ENCODE measurements at places on chromosomes 11 and 22. TPM values are rescaled to one million over a fixed set of nuclear protein-coding genes. Genes with fewer than 3 reads are reported as not detected.

DNA sequence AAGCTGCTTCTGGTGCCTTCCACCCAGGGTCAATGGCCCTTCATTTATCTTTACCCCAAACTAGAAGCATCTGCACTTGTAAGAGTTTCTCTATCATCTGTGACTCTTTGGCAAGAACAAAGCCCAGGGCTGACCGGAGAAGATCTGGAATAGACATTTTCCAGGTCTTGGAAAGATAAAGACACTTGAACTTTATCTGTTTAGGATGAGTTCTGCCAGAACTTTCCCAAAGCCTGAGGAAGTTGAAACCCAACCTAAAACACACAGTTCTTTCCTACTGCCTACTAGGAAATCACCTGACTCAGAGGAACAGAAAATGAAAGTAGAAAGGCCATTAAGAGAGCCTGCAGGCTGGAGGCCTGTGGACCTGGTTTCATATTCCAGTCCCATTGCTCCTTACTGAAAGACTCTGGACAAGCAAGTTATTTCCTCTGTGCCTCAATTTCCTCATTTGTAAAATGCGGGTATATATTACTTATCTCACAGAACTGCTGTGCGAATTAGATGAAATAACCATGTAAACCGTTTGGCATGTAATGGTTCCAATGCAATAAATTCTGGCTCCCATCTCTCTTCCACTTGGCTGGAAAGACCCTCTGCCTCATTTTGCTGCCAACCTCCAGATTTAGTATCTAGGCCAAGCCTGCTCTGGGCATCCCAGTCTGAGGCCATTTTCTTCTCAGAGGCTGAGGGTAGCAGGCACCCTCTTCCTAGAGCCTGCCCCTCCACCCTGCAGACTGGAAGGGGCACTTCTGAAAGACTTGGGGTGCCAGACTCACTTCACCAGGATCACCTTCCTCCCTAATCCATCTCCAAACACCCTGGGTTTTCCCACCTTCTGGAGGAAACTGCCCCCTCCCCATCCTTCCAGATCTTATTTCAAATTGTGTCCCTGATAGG lies 1.2 kb downstream of the UBE2L6 start:
- DNase-seq: peak; percentile 35

BEST1 gene
- total RNA-seq: 1.9 TPM

ABCC8 gene
- 29.0 TPM for total RNA-seq

MYO18B gene
- total RNA-seq: 0.36 TPM

STK33 gene
- 24.0 TPM for total RNA-seq

- DNase-seq: no peak
Measured at GRCh38 chr11:5564259-5565019, 16.1 kb upstream of the OR52H1 start.

GRCh38 chr11:95082576-95083001 lies 7.1 kb upstream of the ENDOD1 start:
- no peak for DNase-seq

DNA sequence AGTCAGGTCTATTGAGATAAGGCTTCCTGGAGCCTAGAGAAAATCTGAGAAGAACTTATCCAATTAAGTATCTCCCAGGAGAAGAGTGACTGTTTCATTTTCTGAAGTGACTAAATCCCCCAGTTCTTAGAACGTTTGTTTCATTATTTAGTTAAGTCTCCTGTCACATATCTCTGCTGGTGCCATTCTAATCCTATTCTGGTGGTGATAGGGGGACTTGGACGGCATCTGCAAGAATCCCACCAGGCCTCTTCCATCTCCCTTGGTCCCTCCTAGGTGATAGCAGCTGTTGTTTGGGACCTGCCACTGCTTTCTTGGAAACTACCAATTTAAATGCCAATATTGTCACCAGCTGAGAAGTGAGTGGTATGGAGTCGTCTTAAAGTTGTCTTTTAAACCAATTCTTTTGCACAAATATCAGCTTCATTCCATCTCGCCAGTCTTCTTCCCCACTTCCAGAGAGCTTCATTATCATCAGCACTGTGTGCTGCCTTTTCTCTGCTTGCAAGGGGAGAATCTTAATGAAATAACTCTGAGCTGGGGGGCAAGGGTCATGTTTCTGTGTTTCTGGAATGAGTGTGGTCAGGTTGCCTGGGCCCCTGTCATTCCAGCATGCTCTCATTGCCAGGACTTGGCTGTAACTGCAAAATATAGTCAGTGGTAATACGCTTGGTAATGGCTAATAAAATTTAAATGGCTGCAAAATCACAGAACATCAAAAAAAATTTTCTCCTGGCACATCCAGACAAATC lies 104.8 kb downstream of the LDLRAD3 start:
- DNase-seq: no peak

DNA sequence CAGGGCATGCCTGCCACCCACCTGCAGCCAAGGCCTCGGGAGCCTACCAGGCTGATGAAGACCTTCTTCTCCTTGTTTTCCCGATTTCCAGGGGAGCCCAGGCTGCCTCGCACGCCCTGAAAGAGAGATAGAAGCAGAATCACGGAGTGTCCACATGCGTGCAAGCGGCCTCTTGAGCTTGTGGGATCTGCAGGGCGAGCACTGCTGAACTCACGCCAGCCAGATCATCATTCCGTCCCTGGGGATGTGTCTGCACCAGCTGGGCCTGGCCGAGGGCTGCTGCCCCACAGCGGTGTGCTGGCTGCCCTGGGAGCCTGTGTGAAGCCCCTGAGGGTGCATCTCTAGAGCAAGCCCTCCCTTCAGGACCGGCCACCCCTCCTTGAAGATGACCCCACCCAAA lies 17.9 kb downstream of the USH1C start:
- no peak for DNase-seq

DNA sequence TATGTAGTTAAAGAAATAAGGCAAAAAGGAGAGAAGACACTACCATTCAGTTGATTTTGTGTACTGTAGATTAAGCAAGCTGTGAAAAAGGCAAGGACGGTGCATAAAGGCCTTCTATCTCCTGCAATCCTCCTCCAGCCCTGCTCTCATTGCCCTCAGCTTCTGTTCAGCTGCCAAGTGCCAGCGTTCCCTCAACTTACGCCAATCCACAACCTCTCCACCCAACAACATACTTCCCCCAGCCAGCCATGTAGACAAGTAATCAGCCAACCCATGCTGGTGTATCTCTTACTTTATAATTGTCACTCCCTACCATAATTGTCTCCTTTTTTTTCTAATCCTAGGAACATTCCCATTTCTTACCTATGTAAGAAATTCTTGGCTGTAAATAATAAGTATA lies 30.1 kb upstream of the ANO5 start:
- DNase-seq: no peak

GRCh38 chr11:1574238-1574932 lies 2.3 kb upstream of the DUSP8 start:
- peak; percentile 85 for DNase-seq

LYVE1 gene
- 15.2 TPM for total RNA-seq

DNA sequence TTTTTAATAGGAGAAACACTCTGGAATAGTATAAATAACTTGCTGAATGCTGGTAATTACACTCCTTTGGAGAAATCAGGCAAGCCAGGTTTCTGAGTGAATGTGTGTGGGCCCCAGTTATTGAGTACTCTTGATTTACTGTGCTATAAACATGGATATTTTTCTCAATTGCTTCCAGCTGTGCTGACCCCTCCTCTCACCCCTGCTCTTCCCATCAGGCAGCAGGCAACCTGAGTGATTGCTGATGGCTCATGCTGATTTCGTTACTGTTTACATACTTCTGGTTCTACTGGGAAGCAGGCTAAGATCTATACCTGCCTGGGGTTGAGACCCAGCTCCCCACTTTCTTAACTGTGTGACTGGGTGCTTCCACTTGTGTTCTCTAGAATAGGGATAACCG lies 68.5 kb downstream of the DHCR7 start:
- no peak for DNase-seq

POU2F3 gene
- total RNA-seq: 0.27 TPM

DNA sequence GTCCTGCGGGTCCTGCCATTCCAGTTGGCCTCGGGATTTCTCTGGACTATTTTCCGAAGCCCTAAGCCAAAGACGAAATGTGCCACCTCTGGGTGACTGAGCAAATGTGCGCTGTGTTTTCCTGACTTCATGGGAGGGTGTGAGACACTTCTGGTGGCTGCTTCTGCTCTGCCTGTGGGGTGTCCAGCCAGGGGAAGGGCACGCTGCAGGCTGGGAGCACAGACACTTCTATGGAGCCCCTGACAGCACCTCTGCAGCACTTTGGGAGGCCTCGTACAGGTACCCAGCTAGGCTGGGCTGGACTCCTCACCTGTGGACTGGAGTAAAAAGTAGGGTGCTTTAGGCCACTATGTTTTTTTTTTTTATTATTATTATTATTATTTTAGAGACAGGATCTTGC lies 17.7 kb downstream of the TANGO2 start:
- no peak for DNase-seq

DNA sequence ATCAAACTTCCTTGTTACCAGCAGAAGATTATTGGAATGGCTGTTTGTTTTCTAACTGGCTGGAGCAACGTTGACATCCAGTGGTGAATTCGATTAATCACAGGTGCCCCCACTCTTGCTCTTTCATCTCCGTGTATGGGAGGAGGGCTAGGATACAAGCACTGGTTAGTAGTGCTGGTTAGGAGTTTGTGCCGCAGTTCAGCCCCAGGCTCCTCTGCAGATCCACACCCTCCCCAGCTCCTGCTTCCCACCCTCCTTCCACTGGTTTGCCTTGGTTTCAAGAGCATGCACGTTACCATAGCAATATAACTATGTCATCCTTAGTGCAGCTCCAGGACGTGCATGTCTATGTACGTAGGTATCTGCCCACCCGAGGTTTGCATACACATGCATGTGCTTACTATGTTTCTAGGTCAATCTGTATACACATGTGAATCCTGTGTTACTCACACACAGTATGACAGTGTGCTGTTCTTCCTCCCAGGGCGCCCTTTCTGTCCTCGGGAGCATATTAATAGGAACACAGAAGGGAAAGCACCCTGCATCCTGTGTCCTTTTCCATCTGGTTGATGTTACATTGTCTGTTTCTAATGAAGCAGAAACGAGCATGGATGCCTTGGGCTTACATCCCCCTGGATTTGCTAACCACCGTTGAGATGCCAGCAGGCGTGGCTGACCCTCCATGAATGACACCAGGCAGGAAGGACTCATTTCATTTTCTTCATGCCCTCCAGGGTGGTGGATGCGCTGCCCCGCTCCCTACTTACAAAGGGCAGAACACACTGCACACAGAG lies 539.3 kb downstream of the OPCML start:
- DNase-seq: peak; percentile 61

ALX4 gene
- 4.4 TPM for total RNA-seq

ZDHHC13 gene
- 22.5 TPM for total RNA-seq

All from cerebellum (tissue), 4 donors.